ENCODE measurements at places on chromosomes 3 and 15.

- peak; percentile 81 for DNase-seq
Measured at GRCh38 chr15:34366271-34367065, 528 bp downstream of the LPCAT4 start.

DNA sequence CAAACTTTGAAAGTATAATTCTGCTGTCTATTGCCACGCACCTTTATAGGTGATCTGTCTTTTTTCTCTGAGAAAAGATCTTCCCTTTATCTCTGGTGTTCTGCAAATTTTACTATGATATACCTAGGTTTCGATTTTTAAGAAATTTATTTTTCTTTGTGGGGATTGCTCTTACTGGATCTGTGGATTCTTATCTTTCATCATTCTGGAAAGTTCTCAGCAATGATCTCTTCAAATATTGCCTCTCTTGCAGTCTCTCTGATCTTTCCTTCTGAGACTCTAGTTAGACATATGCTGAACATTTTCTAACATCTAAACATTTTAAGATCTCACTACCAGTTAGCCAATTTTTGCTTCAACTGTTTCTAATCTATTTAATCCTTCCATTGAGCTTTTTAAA lies 47.0 kb upstream of the ATOSA start:
- DNase-seq: no peak

- no peak for DNase-seq
Measured at GRCh38 chr3:172315401-172316091, 132.7 kb downstream of the GHSR start.

- peak; percentile 80 for DNase-seq
Measured at GRCh38 chr15:40106203-40107161, 2.2 kb downstream of the BMF start.

DNA sequence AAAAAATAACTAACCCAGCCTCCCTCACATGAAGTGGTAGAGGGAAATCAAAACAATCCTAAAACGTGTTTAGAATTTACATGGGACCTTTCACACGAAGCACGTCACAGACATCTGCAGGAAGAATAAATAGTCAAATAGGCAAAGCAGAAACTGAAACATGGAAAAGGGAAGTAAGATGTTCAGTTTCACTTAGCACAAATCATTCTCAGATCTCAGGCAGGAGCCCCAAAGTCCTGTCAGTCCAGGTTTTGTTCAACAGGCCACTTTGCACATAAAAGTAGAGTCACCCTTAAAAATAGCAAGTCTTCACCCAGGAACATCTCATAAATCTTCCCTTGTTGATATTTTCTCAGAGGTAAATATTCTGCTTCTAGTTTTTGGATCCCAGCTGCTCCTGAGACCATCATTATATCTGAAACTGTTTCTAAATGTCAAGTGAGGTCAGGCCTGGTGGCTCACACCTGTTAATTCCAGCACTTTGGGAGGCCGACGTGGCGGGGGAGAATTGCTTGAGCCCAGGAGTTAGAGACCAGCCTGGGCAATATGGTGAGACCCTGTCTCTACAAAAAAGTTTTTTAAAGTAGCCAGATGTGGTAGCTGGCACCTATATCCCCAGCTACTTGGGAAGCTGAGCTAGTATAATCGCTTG lies 1.9 kb downstream of the RUBCN start:
- no peak for DNase-seq

DNA sequence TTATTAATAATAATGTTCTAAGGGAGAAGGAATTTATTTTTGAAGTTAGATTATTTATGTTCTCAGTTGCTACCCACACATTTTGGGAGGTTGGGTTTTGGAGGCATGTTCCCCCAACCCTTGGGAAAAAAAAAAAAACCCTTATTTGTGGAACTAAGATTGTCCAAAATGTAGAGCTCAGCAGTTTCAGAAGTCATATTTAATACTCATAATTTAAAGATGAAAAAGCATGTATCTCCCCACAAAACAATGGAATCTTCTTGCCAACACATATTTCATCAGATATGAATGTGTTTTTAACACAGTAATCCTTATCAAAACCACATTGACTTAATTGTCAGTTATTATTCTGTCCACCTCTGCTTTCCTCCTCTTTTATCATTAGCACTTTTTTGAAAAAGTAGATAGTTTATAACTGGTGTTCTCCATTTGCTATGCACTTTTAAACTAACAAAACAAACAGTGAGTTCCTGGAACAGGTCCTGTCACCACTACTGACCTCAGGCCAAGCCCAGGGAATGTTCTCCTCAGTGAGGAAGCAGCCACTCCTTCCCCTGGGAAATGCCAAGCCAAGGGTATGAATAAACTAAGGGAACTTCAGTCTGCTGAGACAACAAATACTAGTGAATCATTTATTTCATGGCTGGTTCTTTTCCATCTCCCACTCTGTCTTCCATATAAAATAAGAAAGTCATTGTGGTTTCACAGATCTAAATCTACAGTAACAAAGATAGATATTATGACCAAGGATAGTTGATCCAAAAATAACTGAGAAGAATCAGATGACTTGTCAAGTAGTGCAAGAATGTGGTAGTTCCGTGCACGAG lies 414.4 kb upstream of the ALCAM start:
- DNase-seq: no peak

DNA sequence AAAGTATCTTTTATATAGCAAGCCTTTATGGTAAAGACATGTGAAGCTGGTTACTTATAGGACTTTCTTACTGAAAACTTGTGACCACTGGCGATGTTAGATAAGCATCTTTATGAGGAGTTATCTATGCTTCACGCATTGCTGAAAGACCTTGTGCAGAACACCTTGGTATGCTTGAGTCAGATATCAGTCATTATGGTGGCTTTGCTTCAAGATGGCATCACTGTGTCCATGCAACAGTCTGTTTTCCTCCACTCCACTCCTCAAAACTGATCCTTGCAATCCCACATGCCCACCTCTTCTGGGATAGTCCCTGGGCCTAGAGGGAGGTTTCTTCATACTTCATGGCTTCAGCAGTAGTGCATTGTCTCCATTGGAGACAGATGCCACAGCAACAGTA lies 656.3 kb downstream of the ZNF385D start:
- DNase-seq: no peak

DNA sequence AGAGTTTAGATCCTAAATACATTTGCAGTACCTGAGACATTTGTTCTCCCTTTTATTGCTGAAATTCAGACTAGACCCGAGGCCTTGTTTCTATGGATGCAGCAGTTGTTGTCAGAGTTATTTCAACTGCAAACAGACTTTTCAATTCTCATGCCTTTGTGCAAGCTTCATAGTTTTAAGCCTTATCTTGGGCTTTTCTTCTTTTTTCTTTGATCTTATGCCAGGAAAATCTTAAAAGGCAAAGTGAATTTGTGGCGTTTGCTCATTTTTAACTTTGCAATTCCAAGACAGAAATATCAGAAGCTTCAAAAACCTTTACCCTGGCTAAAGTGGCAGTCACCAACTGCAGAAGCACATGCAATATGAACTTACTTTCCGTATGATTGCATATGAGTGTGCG lies 576.7 kb downstream of the DIPK2A start:
- DNase-seq: no peak

GRCh38 chr3:70264122-70264780 lies 48.2 kb downstream of the MDFIC2 start:
- DNase-seq: no peak

- no peak for DNase-seq
Measured at GRCh38 chr3:158528076-158528674, 42.8 kb upstream of the MLF1 start.

DNA sequence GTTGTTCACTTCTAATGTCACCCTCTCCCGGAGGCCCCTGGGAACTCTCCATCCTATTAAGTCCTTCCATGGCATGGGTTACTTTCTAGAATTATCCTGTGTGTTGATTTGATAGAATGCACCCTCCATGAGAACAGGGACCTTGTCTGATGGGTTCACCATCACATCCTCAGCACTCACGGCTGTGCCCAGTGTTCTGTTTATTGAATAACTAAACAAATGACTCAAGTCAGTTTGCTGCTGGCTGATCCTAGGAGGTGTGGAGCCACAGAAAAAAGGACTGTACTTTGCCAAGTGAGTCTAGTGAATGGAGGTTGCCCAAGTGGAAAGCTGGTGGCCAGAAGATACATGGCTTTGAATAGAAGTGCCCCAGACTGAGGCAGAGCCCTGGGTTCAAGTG lies 48.5 kb upstream of the RAB6B start:
- no peak for DNase-seq

DNA sequence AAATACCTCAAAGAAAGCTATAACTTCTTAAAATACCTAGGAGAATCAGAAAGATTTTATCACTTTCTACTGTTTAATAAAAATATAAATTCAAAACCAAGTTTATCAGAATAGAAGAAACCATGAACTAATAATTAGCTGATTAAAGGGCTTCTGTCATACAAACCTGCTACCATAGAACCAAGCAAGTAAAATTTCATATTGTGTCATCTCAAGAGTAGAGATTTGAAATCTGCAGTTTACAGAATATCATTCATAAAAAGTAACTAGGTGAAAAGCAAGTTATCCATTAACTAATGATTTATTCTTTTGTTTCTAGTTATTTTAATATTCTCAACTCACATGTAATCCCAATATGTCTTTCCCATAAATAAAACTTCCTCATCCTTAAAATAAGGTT lies 36.8 kb upstream of the XXYLT1 start:
- DNase-seq: no peak

DNA sequence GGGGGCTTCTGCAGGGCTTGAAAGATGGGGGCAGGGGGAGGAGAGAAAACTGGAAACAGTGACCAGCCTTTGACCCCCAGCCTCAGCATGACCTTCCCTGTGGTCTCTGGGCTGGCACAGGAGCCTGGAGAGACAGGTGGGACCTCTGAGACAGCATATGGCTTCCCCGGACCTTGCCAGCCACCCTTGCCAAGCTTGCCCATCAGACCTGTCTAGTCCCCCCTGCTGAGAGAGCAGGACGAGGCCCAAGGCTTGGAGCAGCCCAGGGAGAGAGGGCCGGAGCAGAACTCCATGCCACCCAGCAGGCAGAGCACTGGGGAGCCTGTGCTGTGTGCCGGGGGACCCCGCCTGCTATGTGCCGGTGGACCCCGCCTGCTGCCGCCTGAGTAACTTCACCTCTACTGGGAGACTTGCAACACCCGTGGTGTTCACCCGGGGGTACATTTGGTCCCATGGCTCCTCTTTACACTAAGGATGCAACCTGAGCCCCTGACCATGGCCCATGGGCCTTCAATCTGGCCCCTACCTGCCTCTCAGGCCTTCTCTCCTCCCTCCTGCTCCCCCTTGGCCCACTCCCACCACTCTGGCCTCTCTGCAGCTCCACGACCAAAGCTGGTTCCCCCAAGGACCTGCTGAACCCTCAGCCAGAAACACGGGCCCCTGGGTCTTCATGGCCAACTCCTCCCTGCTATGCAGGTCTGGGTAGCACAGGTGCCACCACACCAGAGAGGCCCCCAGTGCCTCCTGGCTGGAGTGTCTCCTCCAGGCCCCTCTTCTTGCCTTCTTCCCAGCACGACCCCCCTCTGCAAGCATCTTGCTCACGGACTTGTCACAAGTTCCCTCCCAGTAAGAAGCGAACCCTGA lies 21.1 kb upstream of the SLC41A3 start:
- no peak for DNase-seq
